ENCODE measurements at places on chromosomes 4 and X.

DNA sequence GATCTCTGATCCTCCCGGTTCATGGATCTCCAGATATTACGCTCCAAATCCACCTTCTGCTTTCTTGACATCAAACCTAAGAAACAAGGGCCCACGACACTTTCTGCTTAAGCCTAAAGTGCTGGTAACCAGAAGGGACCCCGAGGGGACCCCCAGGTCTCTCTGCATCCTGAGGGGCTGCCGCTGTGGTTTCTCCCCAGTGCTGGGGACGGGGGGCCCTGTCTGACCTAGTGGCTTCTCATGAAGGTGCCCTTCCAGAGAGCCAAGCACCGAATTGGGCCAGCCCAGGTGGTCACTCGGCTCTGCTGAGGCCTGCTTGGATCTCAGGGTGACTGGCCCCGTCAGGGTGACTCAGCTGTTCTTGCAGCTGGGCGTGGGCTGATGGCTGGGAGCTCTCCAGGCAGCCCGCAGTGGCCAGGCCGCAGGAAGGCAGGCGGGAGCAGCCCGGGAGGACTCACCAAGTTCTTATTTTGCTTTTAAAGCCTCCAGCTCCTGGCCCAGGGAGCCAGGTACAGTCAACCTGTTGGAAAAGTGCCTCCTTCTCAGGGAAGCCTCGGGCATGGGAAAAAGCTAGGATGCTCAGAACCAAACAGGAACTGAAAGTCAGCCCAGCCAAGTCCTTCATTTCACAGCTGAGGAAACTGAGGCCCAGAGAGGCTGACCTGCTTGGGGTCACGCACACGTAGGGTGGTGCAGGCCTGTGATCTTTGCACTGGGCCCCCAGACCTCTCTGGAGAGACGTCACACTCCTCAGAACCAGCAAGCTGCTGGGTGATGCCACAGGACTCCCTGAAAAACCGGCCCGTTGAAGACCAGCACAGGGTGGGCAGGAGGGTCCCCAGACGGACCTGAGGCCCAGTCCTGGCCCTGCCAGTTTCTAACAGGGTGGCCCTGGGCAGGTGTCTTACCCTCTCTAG, 16.7 kb downstream of the BLOC1S4 start:
- DNase-seq, result no peak

GRCh38 chr4:181579486-181579885, 663.7 kb upstream of the TENM3 start:
- no peak for DNase-seq

DNA sequence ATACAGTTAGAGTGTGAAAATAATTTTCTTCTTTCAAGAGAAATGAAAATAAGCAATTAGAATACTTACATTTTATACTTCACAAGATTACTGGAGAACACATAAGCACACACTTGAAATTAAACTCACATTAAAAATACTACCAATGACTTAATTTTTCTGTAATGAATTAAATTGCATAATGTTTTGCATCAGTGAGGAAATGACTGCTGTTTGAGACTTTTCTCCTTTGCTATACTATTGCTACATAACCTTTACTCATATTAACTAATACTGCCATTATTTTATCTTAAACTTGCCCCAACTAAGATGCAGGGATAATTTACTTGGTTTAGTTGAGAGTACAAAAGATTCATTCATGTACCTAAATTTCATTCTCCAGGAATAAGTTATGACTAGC, 590.9 kb downstream of the ARAP2 start:
- no peak for DNase-seq

DNA sequence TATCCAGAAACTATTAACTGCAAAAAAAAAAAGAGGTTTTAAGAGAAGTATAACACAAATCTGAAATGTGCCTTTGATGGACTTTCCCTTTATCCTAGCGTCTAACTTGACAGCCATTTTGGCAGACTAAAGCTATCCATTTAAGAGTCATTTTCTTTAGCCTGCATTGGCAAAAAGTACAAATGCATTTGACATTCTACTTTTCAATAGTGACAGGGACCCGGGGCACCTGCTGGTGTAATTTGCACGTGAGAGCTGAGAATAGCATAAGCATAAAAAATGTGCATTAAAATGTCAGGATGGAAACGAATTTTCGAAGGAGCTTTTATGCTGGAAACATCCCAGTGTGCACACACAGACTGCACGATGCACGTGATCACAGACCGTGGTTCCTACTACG, 91.9 kb downstream of the DHRSX start:
- no peak for DNase-seq

DNA sequence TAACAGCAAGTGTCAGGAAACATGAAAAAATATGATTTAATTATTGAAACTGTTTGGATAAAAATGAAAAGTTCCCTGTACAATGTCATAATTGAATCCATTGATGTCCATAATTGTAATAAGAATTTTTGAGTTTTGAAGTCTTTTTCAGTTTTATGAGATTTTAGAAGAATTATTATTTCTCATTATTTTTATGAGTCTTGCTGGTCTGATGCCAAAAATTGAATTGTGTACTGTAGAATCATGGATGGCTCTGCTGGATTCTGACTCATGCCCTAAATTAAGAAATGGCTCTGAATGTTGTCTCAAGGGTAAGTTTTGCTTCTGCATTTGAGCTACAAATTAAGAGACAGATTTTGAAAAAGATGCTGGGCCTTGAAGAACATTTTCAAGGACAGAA, 132.8 kb upstream of the MAP9 start:
- DNase-seq, result no peak

DNA sequence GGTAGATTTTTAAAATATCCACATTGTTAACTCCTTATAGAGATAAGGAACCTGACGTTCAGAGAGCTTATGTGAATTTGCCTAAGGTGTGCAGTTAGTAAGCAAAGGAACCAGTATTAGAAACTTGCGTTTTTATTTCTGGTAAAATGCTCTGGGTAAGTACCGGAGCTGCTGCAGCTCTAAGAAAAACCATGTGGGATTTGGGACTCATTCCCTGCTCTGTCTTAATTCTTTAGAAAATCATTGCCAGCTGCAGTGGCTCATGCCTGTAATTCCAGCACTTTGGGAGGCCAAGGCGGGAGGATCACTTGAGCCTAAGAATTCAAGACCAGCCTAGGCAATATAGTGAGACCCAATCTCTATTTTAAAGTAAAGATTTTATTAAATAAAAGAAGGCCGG, 5.8 kb downstream of the CCKAR start:
- DNase-seq, result no peak

GRCh38 chr4:65669111-65670019, 924 bp downstream of the EPHA5 start:
- DNase-seq, result peak; percentile 7

- no peak for DNase-seq
These were observed 166.2 kb downstream of the ATP10D start for GRCh38 chr4:47651231-47651630.

GRCh38 chrX:81054904-81055303, 146.8 kb downstream of the HMGN5 start:
- no peak for DNase-seq

- peak; percentile 48 for DNase-seq
These were observed at the start of gene SLC35A2 for GRCh38 chrX:48911412-48912182. TSS of gene SLC35A2 (minus strand) at chrX:48911646. CDS start at chrX:48911636, 10 bp downstream.

GRCh38 chr4:112759313-112759712, 122.4 kb downstream of the LARP7 start:
- DNase-seq, result no peak
